Caudate nucleus (tissue), 63 donors: ENCODE measurements at places on chromosomes 7 and 10.

- no peak for DNase-seq
These were observed 1072.1 kb downstream of the NXPH1 start for GRCh38 chr7:9505516-9505915.

DNA sequence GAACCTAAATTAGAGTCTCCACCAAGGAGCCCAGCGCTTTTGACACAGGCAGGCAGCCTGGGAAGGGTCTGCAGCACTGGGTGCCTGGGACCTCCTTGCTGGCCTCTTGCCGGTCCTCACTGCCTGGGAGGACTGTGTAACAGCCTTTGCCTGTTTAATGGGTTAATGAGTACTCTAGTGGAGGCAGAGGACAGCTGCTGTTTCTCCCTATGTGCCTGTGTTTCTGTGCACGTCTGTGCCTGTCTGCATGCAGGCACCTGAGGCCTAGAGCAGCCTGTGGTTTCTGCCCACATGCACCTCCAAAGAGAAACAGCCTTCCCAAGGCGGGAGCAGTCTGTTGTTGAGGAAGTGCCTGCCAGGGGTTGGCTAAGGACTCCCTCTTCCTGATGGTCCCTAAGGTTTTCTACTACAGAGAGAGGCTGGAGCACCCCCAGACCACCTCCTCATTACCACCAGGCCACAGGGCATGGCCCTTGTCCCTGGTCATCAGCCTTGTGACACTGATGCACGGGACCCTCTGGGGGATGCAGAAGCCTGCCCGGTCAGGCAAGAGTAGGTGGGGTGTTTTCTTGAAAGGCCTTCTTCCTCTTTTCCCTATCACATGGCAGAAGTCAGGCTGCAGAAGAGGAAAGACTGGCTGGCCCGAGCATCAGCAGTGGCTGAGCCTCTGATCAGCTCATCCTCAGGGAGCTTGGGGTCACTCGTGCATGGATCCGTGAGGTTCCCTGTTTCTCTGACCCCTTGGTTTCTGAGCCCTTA, 14.2 kb downstream of the SLC29A3 start:
- no peak for DNase-seq

DNA sequence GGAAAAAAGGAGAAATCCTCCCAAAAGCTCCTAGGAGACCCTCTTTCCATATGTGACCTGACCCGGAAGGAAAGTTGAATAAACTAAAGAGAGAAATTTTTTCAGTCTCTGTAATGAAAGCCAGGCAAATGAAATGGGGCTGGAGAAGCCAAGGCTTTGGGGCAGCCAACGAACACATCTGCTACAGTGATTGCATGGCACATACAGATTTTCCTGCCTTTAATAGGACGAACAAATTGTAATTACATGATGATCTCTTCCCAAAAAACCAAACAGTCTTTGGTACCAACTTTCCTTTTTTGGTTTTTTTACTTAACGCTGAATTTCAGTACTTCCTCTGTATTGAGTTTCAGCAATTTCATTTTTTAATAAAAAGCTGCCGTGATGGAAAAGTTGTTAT, 23.5 kb upstream of the PTN start:
- DNase-seq, result no peak

- no peak for DNase-seq
These were observed 12.5 kb upstream of the KEL start for GRCh38 chr7:142974626-142975025.

- DNase-seq, result no peak
These were observed 162.2 kb downstream of the SH3PXD2A start for GRCh38 chr10:103692952-103693811.

GRCh38 chr7:33504266-33504665, 374.9 kb downstream of the BBS9 start:
- DNase-seq, result no peak

- DNase-seq, result no peak
These were observed 290.9 kb downstream of the SDK1 start for GRCh38 chr7:3591944-3592343.

- DNase-seq, result no peak
These were observed 40.3 kb upstream of the ANK3 start for GRCh38 chr10:60430017-60430416.

DNA sequence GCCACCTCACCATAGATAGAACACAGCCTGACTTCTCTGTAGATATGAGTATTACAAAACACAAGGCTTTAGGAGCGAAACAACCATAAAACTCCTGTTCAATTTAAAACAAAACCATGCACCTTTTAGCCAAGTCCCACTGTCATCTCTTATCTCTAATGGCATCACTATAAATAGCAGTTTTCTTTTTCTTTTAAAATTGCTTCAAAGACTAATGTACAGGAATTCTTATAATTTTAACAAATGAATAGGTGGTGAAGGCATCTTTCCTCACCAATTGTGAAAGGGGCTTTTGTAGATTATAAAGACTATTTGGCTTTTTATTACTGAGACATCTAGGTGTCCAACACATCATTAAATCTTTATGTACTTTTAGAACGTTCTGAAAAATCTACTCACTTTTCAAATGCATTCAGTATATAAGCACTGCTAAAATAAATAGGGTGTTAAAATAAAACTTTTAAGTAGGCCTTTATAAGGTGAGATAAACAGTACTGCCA, 205.7 kb upstream of the GRM3 start:
- no peak for DNase-seq

- DNase-seq, result no peak
These were observed 136.4 kb downstream of the RPS24 start for GRCh38 chr10:78170026-78170475.

- DNase-seq, result no peak
These were observed 196.0 kb downstream of the KCNMA1 start for GRCh38 chr10:77441353-77442166.

GRCh38 chr7:49769285-49769857, 4.1 kb upstream of the VWC2 start:
- DNase-seq, result no peak

DNA sequence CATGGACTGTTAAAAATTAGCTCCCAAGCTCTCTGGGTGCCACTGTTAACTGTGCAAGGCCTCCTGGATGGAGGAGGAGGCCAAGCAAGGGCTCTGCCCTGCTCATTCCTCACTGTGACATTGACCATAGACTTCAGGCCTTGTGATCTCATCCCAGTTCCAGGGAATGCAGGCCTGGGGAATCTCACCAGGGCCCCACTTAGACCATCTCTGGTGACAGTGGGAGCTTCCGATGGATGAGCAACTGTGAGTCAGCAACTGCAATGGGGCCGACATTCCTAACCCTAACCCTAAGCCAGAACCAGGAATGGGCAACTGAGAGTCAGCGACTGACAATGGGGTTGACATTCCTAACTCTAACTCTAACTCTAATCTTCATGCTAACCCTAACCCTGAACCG, 50.4 kb upstream of the MSMB start:
- DNase-seq, result no peak

- DNase-seq, result no peak
These were observed 10.8 kb downstream of the UROS start for GRCh38 chr10:125812128-125812750.

- DNase-seq, result no peak
These were observed at the start of gene WIPF3 for GRCh38 chr7:29806208-29806994. WIPF3 (plus strand) TSS chr7:29806508; CDS start chr7:29834725, 28,217 bp downstream.

- no peak for DNase-seq
These were observed at the start of gene NEUROG3 for GRCh38 chr10:69573056-69573806. NEUROG3 (minus strand) TSS chr10:69573422; CDS start chr10:69573043, 379 bp downstream.

DNA sequence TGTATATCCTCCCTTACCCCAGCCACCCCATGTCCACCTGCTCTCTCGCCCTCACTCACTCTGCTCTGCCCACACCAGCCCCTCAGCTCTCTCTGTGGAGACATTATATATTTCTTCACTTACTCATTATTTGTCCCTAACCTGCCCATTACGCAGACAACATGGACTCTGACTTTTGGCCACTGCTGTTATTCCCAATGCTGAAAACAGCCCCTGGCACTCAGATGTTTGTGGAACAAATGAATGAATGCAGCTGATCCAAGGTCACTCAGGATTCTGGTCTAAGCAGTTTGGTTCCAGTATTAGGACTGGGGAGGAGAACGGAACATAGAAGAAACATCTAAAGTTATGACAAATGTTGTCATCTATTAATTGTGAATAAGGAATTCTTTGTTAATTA, 26.7 kb downstream of the GNA12 start:
- no peak for DNase-seq

GRCh38 chr10:1249142-1249920, 193.1 kb downstream of the WDR37 start:
- DNase-seq, result no peak

- DNase-seq, result no peak
These were observed 43.2 kb downstream of the HHEX start for GRCh38 chr10:92732958-92733357.

- no peak for DNase-seq
These were observed 30.7 kb upstream of the EPC1 start for GRCh38 chr10:32377458-32378259.

DNA sequence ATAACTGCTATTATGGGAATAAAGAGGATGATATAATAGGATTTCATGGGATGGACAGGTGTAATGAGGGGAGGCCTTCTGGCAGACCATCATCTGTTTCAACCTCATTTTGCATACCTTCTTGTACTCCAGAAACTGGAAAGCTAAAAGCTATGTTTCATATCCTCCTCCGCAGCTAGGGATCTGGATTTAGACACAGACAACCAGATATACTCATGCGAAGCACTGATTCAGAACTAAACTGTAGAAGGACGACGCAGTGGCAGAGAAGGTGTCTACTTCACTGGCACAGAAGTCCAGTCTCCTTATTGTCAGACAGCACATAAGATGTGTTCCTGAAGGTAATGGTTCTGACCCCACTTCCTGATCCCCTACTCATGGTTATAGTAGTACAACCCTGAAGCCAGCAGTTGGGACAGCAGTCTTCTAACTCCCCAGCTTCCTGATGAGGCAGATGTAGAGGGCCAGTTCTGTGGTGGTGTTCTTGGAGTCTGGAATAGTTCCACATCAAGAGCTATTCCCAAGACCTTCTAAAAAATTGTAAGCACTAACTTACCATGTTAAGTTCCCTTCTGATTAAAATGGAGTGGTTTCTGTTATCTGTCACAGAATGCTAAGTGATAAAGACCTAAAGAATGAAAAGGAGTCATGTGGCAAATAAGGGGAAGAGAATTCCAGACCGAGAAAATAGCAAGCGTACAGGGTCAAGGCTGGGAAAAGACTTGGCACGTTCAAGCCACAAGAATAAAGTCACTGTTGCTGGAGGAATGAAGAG, 550.3 kb downstream of the GRM8 start:
- no peak for DNase-seq

- no peak for DNase-seq
These were observed 710 bp upstream of the C10orf105 start for GRCh38 chr10:71720288-71720687.

- DNase-seq, result no peak
These were observed 11.3 kb upstream of the HABP2 start for GRCh38 chr10:113541549-113541927.

DNA sequence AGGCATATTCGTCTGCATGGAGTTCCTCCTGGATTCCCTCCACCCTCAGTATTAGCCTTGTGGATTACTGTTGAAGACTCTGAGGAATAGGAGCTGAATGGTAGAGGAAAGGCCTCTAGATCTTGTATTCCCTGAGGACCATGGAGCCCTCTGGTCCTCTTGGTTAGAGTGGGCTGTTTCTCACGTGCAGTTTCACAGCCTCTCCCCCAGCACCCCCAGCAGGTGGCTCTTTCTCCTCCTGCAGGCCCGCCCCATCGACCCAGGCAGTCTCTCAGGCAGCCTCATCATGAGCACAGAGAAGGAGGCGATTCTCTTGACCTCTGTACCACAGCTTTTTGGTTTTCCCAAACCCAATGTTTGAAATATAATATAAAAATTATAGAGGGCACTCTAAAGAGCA, 102.0 kb downstream of the WNT2 start:
- no peak for DNase-seq

DNA sequence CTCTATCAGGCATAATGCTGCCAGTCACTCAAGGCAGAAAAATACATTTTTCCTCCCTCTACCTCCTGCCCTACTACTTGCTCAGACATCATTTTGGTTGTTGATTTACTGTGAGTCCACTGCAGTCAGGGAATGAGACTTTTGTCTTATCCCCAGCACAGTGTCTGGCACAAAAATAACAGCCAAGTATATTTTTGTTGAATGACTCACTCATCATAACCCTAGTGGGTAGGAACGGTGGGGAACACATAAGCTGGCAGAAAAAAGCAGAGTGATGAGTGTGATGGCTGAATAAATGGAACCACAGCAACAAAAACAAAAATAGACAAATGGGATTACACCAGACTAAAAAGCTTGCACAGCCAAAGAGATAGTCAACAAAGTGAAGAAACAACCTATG, 65.8 kb upstream of the LAMB4 start:
- no peak for DNase-seq

- no peak for DNase-seq
These were observed 175.9 kb downstream of the ZMYND11 start for GRCh38 chr10:310976-311639.

DNA sequence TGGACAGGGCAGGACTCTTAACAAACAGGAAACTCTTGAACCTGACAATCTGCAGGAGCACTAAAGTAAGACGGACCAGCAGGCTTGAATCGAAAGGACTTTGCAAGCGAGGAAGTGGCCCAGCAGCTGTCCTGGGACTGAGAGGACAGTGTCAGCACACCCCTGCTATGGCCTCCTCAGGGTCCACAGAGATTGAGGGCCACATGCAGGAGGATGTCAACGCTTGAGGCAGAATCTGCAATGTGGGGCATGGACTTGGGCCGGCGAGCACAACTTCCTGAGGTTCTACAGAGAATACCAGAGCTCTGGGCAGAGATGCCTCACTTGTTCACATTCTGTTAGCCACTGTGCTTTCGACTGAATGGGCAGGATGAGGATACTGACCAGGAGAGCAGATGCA, 84.4 kb upstream of the EFCAB10 start:
- DNase-seq, result no peak

DNA sequence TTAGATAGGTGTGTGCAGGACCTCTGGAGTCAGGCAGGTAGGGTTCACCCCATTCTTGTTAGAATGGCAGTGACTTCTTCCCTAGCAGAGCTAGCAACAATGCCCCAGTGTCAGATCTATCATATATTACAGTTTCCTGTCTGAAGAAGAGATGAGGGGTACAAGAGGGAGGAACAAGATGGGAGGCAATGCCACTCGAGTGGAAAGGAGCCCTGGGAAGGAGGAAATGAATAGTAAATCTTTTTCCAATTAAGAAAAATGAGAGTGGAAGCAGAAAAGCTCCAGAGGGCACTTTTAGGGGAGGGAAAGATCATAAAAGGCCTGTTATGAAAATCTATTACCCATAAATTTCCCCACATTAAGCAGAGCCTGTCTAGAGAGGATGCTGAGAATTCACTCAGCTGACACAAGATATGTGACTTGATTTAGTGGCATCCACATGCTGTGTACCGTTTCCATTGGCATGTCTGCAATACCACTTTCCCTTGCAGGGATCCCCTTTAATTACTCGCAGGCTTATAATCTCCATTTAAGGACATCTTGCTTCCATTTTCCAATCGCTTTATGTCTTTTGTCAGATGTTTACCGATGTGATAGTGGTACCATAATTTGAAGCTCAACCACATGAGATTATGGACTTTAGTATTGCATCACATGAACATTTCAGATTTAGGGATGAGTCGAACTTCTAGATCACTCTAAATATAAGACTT, 70.0 kb upstream of the AGBL3 start:
- no peak for DNase-seq

- no peak for DNase-seq
These were observed 190.8 kb downstream of the ADRA2A start for GRCh38 chr10:111267673-111268072.

- no peak for DNase-seq
These were observed 12.2 kb upstream of the REPIN1 start for GRCh38 chr7:150356265-150356897.

GRCh38 chr10:32167450-32167849, 111.2 kb upstream of the KIF5B start:
- DNase-seq, result no peak

GRCh38 chr10:75530299-75530698, 98.9 kb downstream of the LRMDA start:
- no peak for DNase-seq

GRCh38 chr10:124962421-124962820, 20.5 kb downstream of the ZRANB1 start:
- no peak for DNase-seq
